ENCODE measurements at places on chromosomes 2 and 18. TPM values are rescaled to one million over a fixed set of nuclear protein-coding genes. Genes with fewer than 3 reads are reported as not detected.

LDLRAD4 gene
- 5.8 TPM for total RNA-seq

ALLC gene
- total RNA-seq, result not detected

ABCG5 gene
- total RNA-seq, result not detected

MOCOS gene
- total RNA-seq, result 15.3 TPM

SPP2 gene
- not detected for total RNA-seq

- peak; percentile 58 for DNase-seq
These were observed 146.6 kb downstream of the RDH14 start for GRCh38 chr2:18413676-18414396.

GRCh38 chr18:9117980-9118841 is 15.7 kb downstream of the NDUFV2 start:
- DNase-seq, result no peak

DNA sequence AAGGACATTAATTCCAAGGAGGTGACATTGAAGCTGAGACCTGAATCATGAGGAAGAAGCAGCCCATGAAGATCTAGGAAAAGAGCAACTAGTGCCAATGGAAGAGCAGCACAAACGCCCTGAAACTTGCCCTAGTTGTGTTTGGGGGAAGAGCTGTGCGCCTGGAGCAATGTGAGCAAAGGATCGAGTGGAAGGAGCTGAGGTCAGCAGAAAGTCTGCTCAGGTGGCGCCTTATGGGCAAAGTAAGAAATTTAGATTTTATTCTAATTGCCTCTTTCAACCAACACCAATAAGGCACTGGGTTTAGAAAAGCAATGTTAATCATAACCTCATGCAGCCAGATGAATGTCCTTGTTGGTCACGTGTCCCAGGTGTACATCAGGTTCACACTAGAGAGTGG is 226.0 kb upstream of the THSD7B start:
- DNase-seq, result no peak

- no peak for DNase-seq
These were observed 1.4 kb downstream of the FAM171B start for GRCh38 chr2:186695081-186695756.

- no peak for DNase-seq
These were observed 505.9 kb downstream of the EIPR1 start for GRCh38 chr2:2871480-2872308.

DNA sequence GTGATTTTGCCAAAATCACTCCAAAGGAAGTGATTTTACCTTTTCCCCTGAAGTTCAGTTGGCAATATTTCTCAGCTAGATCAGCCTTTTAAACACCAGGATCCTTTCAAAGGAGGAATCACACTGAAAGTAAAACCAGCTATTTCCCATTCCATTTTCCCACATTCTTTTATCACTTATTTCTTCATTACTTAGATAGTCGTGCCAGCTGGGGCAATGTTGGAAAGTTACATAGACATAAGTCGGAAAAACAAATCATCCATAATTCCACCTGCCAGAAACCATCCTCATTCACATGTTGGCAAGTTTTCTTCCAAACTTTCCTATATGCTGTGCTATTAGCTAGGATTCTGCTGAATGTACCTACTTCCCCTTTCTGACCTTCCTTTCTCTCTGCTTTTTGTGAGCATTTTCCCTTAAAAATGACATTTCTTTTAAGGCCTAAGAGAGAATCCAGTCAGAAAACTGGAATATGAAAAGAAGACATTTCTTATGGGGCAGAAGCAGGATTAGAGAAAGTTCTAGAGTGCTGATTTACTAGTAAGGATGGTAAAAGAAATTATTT is 170.0 kb upstream of the STK17B start:
- DNase-seq, result no peak

DNA sequence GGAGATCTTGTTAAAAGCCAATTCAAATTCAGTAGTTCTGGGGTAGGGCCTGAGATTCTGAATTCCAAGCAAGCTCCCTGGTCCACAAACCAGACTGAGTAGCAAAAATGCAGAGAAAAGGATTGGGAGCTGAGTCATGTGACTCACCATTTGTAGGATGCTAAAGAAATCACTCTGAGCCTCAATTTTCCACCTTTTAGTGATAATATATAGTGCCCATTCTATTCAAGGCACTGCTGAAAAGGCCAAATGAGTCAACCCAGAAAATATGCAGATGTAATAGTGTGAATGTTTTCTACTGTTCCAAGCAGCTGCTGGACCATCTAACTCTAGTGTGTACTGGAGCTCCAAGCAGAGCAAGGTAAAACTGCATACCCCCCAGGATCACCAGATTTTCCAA is 47.2 kb downstream of the SLC14A2 start:
- DNase-seq, result no peak

All from kidney epithelial cell (primary cell).